ENCODE measurements at places on chromosomes 2 and 18.

DNA sequence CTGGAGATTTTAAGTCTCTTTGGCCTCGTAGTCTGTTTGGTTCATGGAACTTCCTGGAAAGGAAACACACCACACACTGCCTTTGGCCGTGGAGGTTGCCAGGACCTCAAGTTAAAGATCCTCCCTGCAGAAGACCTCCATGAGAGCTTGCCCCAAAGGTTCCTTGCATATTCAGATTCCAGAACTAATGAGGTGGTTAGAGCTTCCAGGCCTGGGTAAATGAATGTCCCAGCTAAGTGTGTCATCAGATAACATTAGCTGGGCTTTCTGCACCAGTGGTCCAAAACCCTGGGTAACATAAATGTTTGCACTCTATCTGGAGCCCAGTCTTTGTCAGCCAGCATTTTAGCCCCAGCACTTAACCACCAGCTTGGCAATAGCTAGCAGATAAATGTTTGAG is 122.1 kb upstream of the EML6 start:
- DNase-seq = no peak

DNA sequence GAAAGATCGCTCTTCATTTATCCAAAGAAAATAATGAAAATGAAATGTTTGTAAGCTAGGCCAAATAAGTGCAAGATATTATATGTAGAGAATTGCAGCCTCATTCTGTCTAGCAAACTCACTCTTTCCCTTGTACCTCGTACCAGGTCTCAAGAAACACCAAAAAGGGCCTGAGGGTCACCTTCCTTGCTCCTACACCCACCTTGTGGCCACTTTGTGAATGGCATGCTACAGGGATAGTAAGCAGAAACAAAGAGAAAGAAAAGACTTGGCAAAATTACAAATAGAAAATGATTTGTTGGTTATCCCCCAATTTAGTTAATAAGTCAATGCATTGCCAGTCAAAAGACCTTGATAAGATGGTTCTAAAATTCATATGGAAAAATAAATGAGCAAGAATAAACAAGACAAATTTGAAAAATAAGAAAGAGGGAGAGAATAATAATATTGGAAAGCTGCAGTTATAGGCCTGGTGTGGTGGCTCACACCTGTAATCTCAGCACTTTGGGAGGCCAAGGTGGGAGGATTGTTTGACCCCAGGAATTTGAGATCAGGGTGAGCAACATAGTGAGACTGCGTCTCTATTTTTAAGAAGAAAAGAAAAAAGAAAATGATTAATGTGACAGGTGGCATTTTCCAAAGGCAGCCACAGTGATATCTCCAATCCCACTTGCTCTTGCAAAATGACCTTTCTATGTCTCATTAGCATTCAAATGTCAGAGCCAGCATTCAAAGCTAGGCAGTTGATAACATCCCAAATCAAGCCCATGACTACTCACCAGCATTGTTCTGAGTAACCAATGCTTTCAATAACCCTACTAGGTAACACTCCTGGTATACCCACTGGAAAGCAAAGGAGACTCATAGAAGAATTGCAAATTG is 38.8 kb upstream of the BMP10 start:
- DNase-seq = peak; percentile 80

GRCh38 chr2:50929661-50930060 is 102.3 kb downstream of the NRXN1 start:
- DNase-seq = no peak

GRCh38 chr2:227130636-227131035 is 33.4 kb downstream of the COL4A4 start:
- DNase-seq = no peak

GRCh38 chr2:72989770-72990556 is 72.6 kb downstream of the EMX1 start:
- DNase-seq = no peak

DNA sequence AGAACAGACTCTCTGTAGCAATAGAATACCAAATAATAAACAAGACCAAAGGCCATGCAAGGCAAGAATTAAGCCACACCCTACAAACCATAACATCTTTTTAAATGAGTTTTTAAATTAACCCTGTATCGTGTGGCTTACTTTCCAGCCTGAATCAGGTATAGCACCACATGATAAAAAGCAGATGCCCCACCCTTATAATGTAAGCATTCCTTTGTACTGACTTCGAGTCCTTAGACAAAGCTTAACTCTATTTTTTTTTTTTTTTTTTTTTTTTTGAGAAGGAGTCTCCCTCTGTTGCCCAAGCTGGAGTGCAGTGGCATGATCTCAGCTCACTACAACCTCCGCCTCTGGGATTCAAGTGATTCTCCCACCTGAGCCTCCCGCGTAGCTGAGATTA is 1.7 kb upstream of the C2orf42 start:
- DNase-seq = no peak

GRCh38 chr18:23540867-23541266 is 37.6 kb downstream of the RMC1 start:
- peak; percentile 26 for DNase-seq

- no peak for DNase-seq
These were observed 12.7 kb upstream of the NFU1 start for GRCh38 chr2:69449906-69450305.

- no peak for DNase-seq
These were observed 127.1 kb downstream of the SOCS6 start for GRCh38 chr18:70415823-70416488.

DNA sequence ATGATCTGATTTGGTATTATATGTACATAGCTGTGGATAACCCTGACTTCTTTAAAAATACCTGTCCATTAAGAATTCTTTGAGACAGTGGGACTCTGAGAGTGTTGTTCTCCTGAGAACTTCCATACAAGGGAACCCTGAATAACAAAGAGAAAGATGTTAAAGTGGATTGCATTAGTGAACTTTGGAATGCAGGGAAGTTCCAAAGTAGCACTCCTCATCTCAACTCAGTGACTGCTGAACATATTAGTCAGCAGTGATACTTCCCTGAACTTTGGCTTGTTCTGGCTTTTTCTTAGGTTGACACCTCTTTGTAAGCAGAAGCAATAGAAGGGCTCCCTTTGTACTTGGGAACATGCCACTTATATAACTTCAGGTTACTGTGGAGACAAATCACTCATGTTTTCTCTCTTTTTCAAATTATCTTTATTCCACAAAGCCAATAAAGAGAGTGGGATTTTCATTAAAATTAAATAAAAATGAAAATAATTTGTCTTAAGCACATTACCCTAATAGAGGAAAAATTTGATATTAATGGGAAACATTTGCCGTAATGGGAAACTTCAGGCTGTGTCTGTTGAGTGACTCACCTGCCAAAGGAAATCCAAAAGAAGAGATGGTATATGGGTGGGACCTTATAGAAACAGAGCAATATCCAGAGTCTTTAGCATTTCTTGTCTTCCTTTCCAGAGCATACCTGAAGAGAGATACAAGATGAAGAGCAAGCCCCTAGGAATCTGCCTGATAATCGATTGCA is 33.3 kb downstream of the CFLAR start:
- DNase-seq = no peak

GRCh38 chr2:163953390-163953907 is 217.6 kb upstream of the FIGN start:
- no peak for DNase-seq

- no peak for DNase-seq
These were observed 105.2 kb upstream of the ZNF521 start for GRCh38 chr18:25457126-25457525.

DNA sequence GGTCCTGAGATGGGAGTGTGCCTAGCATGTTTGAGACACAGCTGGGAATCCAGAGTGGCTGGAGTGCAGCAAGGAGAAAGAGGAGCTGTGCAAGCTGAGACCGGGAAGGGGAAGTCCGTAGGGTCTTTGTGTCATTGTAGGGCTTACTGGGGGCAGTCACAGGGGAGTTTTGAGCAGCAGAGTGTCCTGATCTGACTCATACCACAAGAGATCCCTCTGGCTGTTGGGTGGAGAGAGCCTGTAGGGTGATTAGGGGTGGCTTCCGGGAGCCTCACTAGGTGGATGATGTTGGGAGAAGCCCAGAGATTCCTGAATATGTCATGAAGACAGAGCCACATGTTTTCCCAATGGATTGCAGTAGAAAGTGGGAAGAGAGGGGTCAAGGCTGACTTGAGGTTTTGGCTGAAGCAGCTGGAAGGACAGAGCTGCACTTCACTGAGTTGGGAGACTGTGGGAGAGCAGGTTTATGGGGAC is 30.9 kb downstream of the FHOD3 start:
- DNase-seq = no peak

DNA sequence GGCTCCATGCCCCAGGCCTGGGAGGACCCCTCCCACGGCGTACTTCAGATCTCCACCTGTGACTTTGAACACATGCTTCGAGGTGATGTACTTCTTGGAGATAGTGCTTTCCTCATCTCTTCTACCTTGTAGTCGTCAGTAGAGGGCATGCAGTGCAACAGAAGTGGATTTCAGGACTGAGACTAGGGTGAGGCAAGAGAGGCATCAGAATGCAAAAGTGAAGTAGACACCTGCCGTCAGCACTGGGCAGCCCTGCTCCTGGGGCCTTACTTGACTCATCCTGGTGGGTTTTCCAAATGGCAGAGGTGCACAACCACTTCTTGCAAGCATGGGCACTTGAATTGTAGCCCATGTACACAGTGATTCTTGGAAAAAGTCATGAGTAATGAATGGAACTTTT is 258.8 kb downstream of the NEDD4L start:
- no peak for DNase-seq

GRCh38 chr2:40957508-40957907 is 505.6 kb upstream of the SLC8A1 start:
- no peak for DNase-seq

DNA sequence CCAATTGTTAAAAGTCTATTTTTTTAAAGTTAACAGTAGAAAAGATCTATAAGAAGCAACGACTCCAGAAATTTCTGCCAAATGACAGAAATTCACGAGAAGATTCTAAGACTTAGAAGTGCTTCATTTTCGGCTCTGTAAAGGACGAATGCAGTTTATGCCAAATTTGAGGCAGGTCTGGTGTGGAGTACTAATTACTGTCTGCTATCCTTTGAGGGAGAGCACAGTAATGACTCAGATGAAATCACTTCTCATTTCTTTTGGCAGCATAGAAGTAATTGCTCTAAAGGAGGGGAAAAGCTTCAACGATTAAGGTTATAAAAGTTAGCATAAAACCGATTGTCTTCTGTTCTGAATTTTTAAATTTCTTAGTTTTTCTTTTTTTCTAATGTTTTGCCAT is 11.4 kb downstream of the G6PC2 start:
- no peak for DNase-seq

DNA sequence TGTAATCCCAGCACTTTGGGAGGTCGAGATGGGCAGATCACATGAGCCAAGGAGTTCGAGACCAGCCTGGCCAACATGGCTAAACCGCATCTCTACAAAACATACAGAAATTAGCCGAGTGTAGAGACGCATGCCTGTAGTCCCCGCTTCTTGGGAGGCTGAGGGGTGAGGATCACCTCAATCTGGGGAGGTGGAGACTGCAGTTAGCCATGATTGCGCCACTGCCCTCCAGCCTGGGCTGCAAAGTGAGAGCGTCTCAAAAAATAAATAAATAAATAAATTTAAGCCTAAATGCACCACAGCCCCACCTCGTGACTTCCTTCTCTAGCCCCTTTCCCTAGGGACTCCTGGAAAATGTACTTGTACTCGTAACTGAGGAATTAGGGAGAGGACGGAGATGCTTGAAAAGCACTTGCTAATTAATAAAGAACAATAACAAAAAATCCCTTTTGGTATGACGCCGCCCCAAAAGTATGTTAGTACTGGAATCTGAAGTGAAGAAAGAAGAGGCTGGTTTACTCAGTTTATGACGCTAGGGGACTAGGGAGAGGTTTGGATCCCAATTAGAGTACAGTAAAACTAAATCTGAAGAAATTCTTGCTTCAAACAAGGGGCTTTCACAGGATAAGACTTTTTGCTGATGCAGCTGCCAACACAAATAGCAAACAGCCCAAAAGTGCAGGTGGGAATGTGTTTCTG is 887 bp upstream of the ZNF396 start:
- DNase-seq = no peak

DNA sequence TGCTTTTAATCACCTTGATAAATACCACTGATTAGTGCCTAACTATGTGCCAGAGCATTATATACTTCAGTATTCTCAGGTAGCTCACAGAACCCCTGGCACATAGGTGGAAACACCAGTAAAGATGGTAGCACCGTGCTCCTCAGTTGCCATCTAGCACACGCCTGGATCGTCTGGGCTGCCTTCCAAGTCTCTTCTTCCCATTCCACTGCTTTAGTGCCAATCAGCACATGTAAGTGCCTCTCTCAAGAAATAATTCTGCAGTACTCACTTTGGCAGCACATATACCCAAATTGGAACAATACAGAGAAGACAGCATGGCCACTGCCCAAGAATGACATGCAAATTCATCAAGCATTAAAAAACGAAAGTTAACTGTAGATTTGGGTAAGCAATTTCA is 13.0 kb downstream of the POLR2D start:
- no peak for DNase-seq

DNA sequence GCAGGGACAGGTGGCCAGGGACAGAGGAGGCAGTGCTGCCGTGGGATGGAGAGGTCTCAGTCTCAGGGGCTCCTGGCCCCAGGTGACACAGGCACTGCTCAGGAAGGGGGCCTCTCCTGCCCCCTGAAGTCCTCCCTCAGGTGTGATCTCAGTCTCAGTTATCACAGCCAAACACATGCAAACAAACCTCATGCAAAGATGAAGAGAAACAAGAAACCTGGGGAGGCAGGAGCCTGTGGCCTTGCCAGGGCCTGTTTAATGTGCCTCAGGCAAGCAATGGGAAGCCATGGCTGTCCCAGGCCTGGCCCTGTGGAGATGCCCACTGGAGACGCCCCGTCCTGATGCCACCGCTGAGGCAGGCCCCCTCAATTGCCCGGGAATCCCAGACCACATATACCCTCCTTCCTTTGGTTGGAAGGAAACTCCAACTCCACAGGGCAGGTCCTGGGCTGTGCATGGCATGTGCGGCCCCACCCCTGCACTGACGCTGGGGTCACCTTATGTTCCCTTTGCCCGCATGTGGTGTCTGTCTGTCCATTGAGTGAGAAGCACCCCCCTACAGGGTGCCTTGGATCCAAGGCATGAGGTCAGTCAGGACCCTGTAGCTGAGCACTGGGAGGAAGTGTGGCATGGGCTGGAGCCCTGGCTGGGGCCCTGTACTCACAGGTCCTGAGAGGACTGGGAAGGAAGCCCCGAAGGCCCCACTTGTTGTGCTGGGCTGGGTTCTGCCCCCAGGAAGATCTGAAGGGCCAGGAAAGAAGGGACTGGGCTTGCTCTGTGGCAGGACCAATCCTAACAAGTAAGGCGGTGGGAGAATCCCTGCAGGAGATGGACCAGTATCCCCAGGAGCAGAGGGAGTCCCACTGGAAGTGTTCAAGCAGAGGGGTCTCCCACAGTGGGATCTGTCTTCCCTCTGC is 68.8 kb upstream of the RAB6C start:
- DNase-seq = no peak

GRCh38 chr18:24494586-24494985 is 34.1 kb downstream of the HRH4 start:
- no peak for DNase-seq

GRCh38 chr2:54122171-54122935 is 6.9 kb downstream of the ACYP2 start:
- no peak for DNase-seq

DNA sequence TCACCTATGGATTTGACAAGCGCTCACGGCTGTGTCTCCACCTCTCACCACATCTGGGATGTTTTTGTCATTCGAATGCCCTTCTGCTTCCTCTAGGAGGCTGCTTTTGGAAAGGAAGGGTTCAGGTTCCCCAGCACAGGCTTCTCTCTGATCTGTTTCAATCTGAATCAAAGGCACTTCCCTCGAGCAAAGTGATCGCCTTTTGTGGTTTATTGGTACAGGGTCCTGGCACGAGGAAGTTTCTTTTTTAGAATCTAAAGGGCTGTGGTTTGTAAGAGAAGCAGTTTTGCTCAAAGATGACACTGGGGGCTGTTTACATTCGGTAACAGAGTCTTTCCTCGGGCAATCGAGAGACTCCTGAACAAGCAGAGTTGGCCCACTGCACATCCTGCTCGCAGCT is 145.0 kb downstream of the DAW1 start:
- DNase-seq = no peak
